Stimulated activated CD4-positive, alpha-beta T cell treated with anti-CD3 and anti-CD28 coated beads, Interleukin-4, amount 100 ng/mL, for 24 hours (primary cell): ENCODE measurements at places on chromosomes 4 and X.

GRCh38 chr4:73421708-73422457, 14.1 kb upstream of the AFP start:
- DNase-seq = no peak

DNA sequence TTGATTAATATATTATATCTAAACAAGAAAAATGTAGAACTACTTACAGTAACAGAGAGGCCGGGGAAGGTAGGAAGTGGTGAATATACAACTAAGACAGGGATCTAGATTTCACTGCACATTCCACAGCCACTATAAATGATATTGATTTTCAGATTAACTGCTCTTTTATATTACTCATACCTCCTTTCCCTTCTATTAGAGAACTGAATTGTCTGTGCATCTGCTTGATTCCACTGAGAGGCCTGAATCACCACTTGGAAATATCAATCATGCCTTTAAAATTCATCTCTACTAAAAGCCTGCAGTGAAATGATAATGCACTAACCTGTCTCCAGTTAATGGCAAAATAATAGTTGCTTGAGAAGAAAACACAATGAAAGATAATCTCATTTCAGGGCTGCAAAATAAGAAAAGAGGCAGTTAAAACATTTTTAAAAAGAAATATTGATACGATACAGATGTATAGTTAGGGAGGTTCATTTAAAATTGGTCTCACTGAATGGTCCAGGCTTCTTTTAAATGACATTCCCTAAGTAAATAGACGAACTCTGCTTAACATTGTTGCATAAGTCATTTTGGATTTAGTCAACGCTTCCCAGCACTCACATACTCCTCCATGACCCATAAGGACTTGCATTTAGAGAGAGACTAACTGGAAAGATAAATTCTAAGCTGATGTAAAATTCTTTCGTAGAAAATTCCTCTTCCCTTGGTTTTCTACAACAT, 3.8 kb downstream of the ANTXR2 start:
- no peak for DNase-seq

DNA sequence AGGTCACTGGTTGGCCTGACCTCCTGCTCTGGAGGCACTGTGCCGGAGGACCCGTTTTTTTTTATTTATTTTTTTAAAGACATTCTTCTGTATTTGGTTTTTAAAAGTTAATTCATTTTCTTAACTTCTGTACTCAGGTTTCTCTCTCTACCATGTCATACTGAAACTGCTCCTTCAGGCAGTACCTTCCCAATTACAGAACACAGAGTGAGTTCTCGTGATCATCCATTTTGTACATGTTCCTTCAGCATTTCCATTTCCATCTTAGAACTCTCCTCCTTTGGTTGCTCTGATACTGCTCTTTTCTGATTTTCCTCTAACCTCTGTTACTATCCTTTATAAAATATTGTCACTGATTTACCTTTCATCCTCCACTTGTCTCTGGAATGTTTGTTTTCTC, 17.9 kb downstream of the UBE2K start:
- DNase-seq = no peak

GRCh38 chr4:109303140-109303496, 660 bp upstream of the COL25A1 start:
- DNase-seq = no peak
